ENCODE measurements at places on chromosomes 16 and 17.

GRCh38 chr17:28896491-28896883 lies 1.0 kb downstream of the FLOT2 start:
- DNase-seq = peak; percentile 34

DNA sequence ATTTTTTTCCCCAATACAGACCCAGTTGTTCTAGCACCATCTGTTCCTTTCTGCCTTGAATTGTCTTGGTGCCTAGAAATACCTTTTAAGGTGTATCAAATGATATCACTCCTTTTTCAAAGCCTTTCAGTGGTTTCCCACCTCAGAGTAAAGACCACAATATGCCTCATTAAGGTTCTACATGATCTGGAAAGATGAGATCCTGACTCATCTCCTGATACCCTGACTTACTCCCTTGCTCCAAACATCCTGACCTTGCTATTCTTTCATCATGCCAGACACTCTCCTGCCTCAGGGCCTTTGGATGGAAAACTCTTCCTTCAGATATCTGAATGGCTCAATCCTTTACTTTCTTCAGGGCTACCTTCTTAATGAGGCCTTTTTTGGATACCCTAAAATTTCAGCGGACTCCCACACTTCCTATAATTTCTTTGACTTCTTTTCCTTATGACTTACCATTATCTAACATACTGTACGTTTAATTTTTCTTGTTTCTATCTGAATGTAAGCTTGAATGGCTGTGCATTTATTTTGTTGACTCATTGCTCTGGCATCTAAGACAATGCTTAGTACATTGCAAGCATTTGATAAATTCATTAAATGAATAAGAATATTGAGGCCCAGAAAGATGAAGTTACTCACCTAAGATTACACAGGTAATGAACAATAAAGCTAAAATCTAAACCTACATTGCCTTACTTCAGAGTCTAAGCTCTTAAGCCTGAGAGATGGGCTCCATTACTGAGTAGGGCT lies 19.2 kb downstream of the FLOT2 start:
- DNase-seq = peak; percentile 31

GRCh38 chr17:69358688-69359596 lies 32.0 kb upstream of the ABCA5 start:
- DNase-seq = no peak

DNA sequence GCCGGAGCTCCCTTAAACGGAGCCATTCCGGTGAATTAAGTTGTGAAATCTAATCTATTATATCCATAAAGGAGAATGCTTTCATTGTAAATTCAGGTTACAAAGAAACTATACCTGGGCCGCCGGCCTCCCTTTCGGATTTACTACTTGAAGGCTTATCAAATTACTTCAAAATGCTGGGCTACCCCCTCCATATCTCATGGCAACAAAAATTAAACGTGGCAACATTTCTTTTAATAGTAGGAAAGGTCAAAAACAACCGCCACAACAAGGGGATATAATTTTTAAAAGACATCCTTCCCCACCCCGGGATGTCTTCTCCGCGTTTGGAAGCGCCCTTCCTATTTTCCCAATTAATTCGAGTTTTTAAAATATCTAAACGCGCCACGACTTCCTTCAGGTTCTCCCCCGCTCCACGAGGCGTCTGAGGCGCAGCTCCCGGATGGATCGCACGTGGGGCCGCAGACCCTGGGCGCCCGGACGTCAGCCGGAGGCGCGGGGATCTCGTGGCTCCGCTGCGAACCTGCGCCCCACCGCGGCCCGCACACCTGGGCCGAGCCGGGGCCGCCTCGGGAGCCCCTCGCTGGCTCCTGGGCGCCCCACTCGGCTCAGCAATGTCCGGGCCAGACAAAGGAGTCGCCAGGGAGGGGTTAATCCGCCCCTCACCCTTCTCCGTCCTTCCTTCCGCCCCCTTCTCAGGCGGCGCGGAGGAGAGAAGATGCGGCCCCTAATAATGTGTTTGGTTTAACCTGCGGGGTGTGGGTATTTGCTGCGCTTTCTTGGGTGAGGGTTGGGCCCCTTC lies 47.4 kb upstream of the SLC38A10 start:
- DNase-seq = no peak

DNA sequence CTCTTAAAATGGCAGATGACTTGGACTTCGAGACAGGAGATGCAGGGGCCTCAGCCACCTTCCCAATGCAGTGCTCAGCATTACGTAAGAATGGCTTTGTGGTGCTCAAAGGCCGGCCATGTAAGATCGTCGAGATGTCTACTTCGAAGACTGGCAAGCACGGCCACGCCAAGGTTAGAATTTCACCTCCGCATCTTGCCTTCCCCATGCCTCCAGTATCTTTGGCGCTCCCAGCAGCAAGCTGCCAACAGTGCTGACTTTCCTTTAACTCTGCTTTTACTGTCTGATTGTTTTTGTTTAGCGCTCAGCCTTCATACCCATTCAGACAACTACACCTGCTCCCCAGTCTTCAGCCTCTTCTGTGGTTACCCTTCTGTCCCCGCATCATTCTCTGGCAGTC lies 2.2 kb downstream of the EIF5A start:
- DNase-seq = no peak

- DNase-seq = peak; percentile 72
Measured at GRCh38 chr17:62703776-62704380, 76.4 kb downstream of the MRC2 start.

DNA sequence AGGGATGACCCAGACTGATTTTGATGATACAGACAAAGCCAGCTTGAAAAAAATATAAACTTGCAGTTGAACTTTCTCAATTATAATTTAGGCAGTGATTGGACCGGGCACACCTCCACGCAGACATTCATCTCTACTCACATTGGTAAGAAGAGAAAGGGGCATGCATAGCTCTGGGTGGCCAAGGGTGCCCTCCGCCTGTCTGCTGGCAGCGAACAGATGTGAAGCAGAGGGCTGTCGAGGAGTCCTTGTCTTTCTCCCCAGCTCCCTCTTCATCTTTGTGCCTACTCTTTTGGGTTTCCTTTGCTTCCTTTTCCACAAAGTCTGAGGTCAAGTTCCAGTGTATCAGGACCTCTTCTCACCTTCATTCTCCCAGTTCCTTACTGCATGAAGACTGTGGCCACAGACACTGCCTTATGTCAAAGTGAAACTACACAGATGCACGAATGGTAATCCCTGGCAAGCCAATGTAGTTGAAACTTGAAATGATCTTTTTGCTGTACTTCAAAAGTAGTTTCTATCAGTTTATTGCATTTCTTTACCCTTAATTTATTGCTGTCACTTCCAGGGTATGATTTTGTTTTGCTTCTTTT lies 343.7 kb upstream of the SOX9 start:
- DNase-seq = no peak

- no peak for DNase-seq
Measured at GRCh38 chr17:15130426-15130825, 134.7 kb downstream of the PMP22 start.

GRCh38 chr17:50134206-50135110 lies 4.5 kb upstream of the SAMD14 start:
- DNase-seq = peak; percentile 60

DNA sequence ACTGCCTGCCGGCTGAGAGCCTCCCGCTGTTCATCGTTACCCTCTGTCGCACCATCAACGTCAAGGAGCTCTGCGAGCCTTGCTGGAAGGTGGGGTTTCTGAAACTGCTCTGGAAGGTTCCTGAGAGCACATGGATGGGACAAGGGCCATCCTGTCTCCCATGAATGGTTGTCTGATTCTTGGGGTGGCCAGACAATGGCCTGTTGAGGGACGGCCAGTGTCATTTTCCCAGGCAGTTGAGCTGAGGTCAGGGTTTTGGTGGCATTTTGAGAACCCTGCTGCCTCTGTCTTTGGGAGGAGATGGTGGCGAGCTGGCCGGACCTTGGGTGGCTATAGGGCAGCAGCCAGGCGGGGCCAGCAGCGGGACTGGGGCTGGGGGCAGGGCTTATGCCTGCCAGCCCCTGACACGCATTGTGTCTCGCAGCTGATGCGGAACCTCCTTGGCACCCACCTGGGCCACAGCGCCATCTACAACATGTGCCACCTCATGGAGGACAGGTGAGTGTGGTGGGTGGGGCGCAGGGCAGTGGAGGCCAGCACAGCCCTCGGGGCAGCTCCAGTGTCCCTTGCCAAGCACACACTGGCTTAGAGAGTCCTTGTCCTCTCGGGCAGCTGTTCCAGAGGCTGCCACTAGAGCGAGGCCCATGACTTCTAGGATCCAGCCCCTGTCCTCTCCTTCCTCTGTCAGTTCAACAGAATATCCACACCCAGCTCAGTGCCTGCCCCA lies 9.1 kb downstream of the TSC2 start:
- DNase-seq = no peak

GRCh38 chr16:951660-952301 lies 19.0 kb downstream of the LMF1 start:
- DNase-seq = peak; percentile 27

DNA sequence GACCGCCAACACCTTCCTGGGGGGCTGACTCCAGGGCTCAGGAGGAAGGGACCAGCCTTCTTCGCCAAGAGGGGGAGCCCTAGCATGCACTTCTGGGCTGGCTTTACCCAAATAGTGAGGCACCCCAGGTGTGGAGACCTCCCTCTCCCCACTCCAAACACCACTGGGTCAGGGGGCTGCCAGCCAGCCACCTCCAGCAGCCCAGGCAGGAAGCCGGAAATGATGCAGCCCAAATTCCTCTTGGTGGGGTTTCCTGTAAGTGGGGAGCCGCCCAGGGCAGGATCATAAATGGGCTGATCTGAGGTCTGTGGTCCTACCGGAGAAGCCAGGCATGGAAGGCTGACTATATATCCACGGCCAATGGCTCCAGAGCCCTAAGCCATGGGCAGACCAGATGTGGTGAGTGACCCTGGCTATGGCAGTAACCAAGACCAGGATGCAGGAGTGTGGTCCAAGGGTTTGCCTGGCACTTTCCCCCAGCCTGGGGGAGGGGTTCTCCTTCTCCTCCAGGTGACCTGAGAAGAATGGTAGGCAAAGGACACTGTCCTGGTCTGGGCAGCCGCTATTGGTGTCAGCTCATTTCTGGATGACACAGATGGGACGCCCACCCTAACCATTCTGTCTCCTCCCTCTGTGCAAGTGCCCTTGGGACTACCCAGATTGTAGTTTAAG lies 4.2 kb downstream of the GIT1 start:
- DNase-seq = peak; percentile 44

DNA sequence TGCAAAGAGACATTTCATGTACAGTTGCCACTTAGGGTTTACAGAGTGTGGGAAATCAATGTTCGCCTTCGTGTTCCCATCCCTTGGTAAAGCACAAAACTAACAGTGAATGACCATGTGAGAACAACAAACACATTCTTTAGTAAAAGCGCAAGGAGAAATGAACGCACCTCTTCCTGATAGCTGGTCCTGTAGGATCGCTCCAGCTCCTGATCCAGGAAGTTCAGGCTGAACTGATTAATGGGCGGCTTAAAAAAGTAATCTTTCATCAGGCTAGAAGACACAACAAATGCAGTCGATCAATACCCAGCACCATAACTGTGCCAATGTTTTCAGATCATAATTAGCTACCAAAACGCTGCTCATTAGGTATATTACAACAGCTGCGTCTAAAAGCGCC lies 108.3 kb upstream of the CREBBP start:
- DNase-seq = no peak

DNA sequence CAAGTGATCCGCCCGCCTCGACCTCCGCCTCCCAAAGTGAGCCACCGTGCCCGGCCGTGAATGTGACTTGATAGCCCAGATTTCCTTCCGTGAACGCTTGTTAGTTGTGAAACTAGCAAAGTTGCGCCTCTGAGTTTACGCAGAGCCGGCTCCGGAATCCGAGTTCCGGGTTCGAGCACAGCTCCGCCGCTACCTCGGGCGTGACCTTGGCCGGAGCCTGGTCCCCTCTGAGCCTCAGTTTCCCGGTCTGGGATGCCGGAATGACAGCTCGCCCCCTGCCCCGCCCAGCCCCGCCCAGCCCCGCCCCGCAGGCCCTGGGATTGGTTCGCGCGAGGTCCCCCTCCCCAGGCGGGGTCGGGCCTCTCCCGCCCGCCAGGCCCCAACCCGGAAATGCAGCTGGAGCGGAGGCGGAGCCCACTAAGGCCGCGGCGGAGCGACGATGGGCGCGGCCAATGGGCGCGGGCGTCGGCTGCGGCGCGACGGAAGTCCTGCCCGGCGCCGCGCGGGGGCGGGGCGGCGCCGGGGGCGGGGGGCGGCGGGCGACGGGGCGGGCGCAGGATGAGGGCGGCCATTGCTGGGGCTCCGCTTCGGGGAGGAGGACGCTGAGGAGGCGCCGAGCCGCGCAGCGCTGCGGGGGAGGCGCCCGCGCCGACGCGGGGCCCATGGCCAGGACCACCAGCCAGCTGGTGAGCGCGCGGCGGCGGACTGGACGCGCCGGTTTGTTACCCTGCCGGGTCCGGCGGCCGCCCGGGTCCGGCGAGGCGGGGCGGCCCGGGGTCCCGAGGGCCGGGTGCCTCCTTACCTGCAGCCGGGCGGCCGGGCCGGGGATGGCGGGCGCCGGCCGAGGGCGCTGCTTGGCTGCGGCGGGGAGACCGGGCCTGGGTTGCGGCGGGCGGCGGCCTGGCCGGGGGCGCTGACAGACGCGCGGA lies at the start of gene PDPK1:
Gene PDPK1 (plus strand): TSS at position 571 of the 929 bp plus-strand sequence. CDS start 92 bp downstream, at position 663.
- DNase-seq = peak; percentile 94

DNA sequence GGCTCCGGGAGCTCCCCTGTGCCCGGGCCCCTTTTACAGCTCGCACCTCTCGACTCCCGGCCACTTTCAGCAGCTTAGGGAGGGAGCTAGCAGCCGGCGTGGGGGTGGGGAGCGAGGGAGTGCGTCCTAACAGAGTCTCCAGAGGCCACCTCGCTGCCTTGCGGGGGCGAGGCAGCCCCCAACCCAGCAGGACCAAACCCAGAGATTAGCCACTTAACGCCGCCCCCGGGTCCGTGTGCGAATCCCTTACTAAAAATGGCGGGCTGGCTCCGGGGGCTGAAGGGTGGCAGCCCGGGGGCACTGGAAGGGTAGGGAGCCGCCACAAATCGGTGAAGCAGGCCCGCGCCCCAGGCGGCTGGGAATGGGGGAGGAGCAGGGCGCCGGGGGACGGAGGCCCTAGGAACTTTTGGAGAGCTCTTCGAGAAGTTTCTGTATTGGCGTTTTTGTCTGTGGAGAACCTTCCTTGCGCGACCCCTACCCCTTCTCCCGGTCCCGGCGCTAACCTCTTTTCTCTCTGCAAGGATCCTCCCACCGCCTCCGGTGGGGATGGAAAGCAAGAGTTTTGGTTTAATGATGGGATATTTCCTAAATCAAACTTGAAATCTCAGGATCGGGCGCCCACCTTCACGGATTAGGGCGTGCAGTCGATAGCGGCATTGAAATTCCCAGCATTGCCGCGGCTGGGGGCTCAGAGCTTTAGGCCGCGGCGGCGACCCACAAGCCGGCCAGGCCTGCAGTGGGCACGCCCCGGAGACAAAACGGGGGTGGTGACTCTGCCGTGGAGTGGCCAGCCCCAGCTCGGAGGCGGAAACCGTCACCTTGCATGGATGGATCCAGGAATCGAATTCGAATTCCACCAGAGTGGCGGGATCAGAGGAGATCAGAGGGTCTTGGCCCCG lies 793 bp upstream of the IRX3 start:
- DNase-seq = no peak
